ENCODE measurements at places on chromosomes 12 and 14. TPM values are rescaled to one million over a fixed set of nuclear protein-coding genes. Genes with fewer than 3 reads are reported as not detected.

GRCh38 chr12:29756741-29757390 lies 26.9 kb downstream of the TMTC1 start:
- DNase-seq: no peak

- no peak for DNase-seq
Measured at GRCh38 chr12:45626965-45627364, 102.5 kb upstream of the ARID2 start.

DNA sequence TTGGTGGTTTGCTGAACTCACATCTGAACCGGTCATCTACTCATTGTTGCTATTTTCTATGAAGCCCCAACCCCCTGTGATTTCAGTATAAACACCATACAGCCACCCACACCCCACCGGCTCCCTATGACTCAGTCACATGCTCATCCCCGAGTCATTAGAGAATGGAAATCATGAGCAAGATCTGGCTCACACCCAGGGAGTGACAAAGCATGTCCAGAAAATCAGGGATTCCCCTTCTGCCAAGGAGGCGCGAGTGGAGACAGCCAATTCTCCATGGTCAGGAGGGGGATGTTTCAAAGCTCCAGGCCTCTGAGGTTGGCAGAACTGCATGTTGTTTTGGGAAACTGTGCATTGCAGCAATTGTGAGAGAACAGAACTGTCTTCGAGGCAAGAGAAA lies 657.5 kb upstream of the TBX3 start:
- peak; percentile 91 for DNase-seq

RTN1 gene
- 3.9 TPM for total RNA-seq

SLC17A8 gene
- total RNA-seq: not detected

GRIP1 gene
- 21.8 TPM for total RNA-seq

DNA sequence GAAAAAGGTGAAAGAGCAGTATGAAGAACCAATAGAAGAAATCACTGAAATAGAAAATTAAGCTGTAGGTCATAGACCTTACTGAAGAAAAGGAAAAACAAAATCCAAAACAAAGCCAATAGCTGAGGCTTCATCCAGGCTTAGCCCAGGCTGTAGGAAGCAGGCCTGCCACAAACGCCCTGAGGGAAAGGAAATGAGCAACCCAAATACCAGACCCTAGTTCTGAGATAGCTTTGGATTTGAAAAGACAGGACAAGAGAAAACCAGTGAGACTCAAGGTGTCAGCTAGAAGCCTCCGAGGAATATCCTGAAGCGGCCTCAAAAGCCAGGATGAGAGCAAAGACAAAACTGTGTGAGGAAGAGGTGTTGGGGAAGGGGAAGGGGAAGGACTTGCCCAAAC lies 79.2 kb downstream of the FERMT2 start:
- no peak for DNase-seq

TMEM233 gene
- not detected for total RNA-seq

DNA sequence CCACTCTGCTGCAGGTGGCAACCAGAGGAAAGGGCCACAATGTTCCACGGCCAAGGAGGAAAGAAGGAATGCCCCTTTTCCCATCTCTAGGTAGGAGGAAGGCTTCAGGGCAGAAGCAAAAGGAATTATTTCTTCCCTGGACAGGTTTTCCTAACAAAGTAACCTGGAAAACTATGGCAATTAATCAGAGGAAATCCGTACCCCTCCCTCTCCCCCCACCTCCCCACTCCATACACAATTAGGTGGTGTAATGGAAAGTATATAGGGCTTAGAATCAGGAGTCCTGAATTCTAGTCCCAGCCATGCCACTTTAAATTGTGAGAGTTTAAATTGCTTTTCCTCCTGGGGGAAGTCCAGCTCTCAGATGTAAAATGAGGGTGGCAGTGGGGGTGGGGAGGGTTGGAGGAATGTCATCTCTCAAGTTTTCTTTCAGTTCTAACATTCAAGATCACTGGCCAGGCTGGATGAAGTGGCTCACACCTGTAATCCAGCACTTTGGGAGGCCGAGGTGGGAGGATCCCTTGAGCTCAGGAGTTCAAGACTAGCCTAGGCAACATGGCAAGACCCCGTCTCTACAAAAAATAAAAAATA lies 1.7 kb downstream of the DHH start:
- DNase-seq: no peak

GRCh38 chr12:117444781-117445180 lies 83.4 kb upstream of the NOS1 start:
- no peak for DNase-seq

DNA sequence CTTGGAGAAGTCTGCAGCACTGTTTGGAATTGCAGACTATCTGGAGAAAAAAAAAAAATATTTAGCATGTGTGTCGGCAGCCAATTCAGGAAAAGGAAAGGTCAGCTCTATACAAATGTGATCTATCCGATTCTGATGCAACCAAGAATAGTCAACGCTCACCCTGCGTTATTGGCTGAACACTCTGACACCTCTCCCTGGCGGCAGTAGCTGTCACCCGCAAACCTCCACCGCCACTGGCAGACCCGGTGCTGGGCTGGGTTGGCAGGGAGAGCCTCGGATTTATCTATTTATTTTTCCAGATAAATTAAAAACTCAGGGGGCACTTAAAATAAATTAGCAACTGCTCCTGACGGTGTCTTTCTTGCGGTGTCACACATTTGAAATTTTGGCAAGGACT lies 409.7 kb downstream of the VRK1 start:
- DNase-seq: no peak

DNA sequence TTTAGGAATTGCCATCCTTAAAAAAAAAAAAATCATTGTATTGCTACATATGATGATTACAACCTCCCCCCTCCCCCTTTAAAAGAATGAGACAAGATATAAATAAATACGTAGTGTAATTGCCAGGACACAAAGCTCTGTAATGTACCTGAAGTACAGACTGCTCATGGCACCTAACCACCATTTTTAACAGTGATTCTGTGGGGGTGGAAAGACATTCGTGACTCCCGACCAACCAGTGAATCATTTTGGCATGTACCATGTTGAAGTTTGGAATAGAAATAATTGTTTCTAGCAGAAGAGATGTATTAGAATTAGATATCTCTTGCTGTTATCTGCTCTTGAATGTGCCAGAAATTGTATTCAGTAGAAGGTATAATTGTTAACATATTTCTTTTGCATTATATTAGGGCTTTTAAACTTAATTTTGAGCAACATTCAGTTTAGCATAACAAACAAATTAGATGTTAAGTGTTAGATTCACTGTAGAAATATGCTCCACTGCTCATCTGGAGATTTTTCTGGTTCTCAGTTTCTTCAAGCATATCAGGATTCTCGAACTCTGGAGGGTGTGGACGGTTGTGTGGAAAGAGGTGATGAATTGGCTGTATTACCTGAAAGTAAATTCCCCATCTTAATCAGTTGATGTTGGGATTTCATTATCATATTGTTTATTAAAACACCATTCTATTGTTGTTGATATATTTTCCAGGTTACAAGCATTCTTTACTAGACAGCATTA lies 31.1 kb downstream of the FRS2 start:
- DNase-seq: no peak

NFE2 gene
- 5.9 TPM for total RNA-seq

DNA sequence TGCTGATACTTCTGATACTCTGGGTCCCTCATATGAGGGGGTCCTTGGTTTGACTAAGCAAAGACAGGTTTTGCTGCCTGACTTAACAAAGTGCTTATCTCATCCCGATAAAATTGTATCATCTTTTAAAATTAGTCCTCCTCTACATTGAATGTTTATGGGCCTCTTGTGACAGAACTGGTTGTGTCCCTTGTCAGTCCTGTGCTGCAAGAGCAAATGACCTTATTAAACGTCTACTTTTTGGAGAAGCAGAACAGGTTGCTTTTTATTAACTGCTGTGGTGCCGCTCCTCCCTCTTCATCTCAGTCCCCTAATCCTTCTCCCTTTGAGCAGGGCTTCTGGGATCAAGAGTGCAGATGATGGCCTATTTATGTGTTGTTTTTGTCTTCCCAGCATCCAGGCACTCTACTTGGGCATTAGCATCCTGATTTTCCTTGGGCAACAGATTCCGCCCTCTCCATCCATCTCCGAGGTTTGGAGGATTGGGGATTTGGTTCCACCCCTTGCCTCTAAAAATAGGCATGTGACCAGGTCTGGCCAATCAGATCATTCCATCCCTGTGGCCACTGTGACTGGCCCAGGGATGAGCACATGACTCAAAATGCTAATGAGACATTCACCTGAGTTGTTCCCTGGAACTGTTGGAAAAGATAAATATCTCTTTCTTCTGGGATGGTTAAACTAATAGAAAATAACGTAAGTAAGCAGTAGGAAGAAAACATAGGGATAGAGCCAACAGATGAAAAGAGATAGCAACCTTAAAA lies 2.9 kb upstream of the DENR start:
- no peak for DNase-seq

WNT5B gene
- total RNA-seq: 8.3 TPM

- DNase-seq: no peak
Measured at GRCh38 chr14:32590157-32590556, 261.1 kb downstream of the AKAP6 start.

GRCh38 chr14:68314642-68315041 lies 478.2 kb downstream of the ZFP36L1 start:
- DNase-seq: no peak

ARID2 gene
- 32.1 TPM for total RNA-seq

- peak; percentile 39 for DNase-seq
Measured at GRCh38 chr12:6088921-6089747, 35.3 kb downstream of the VWF start.

RNASE1 gene
- 87.6 TPM for total RNA-seq

GRCh38 chr14:33842299-33842698 lies 108.6 kb downstream of the EGLN3 start:
- DNase-seq: no peak

HOXC9 gene
- 12.2 TPM for total RNA-seq

GRCh38 chr12:132955094-132956010 lies 754 bp downstream of the ZNF605 start:
- DNase-seq: no peak

GRCh38 chr12:29051221-29051620 lies 97.9 kb upstream of the FAR2 start:
- no peak for DNase-seq

GZMH gene
- total RNA-seq: not detected

DNA sequence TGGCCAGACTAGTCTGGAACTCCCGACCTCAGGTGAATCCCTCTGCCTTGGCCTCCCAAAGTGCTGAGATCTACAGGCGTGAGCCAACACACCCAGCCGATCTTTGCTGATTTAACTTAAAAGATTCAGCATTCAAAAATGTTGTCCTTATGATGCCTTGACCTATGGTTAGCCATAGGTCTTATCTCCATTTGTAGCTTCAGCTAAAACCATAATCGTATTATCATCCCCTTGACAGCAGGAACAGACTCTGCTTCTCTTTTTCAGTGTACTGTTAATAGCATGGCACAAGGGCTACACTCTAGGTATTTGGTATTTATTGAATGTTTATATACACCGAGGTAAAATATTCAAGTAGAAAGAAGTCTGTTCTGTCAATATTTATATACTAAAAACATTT lies 15.3 kb downstream of the CCDC62 start:
- DNase-seq: no peak

DNA sequence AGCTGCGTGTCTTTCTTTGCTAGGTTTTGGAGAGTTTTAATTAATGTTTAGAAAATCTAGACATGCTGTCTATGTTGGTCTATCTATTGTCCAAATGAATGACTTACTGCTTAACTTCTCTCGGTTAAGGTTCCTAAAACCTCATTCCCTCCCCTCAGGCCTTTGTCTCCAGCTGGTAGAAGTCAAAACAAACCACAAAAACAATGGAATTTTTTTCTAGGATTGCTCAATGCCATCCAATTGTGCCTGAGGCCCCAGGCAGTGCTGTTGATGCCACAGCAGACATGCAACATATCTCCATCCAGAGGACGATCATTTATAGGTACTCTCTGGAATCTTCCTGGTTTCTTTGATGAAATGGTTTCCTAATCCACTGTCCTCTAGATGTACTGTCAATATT lies 448.2 kb upstream of the TBX3 start:
- no peak for DNase-seq

DNA sequence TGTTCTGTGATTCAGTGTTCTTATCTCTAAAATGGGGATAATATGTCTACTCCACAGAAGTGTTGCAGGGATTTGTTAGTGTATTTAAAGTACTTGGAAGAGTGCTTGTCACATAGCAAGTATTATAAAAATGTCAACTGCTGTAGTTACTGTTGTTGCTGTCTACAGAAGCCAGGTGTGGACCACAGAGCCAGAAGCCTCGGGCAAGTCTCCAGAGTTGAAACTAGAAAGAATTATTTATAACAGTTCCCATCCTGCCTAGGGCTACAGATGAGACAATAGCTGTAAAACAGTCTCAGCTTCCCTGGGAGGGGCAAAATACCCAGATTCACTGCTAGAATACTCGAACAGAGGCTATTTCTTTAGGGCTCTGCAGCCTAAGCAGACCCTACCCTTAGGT lies 55.4 kb upstream of the FUT8 start:
- no peak for DNase-seq

GRCh38 chr14:37056473-37056872 lies 115.9 kb downstream of the SLC25A21 start:
- DNase-seq: no peak

DNA sequence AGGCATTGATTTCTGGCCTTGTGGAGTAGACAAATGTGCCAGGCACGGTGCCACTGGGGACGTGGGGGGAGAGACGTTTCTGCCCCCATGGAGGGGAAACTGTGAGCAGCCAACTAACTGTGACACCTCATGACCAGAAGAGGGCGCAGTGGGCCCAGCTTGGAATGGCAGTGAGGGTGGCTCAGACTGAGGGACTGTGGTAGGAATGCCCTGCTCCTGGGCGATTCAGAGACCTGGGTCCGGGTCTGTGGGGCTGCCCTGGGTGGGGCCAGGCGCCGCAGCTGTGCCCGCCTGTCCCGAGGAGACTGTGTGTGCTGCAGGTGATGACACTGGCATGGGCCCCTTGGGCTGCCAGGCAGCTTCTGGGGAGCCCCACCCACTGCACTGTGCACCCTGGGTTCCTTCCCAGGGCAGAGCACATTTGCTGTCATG lies 60.6 kb downstream of the SLC25A47 start:
- no peak for DNase-seq

CYP46A1 gene
- total RNA-seq: 2.0 TPM
